ENCODE measurements at places on chromosomes 1 and 21.

GRCh38 chr1:91754816-91755580 is 131.0 kb downstream of the TGFBR3 start:
- no peak for DNase-seq

DNA sequence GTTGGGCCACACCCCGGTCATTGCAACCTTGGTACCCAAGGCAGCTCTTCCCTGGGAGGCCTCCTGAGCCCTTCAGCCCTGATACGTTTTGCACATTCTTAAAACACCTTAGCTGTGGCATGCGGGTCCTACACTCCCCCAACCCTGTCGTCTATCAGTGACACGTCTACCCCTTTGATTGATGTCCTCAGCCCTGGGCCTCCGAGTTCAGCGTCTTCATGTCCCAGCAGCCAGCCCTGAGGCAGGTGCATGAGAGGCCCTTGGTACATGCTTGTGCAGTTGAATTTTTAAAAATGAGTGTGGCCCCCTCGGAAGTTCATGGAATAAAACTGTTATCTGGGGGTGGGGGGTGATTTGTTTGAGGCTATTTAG is 38.9 kb upstream of the ADARB1 start:
- no peak for DNase-seq

DNA sequence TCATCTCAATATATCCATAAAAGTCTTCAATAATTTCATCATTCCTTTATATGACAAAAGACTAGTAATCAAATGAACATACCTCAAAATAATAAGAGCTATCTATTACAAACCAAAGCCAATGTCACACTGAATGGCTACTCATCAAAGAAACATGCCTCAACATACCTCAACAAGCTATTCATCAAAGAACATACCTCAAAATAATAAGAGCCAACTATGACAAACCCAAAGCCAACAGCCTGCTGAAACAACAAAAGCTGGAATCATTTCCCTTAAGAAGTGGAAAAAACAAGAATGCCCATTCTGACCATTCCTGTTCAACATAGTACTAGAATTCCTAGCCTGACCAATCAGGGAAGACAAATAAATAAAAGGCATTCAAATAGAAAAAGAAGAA is 1373.7 kb downstream of the BRINP3 start:
- no peak for DNase-seq

DNA sequence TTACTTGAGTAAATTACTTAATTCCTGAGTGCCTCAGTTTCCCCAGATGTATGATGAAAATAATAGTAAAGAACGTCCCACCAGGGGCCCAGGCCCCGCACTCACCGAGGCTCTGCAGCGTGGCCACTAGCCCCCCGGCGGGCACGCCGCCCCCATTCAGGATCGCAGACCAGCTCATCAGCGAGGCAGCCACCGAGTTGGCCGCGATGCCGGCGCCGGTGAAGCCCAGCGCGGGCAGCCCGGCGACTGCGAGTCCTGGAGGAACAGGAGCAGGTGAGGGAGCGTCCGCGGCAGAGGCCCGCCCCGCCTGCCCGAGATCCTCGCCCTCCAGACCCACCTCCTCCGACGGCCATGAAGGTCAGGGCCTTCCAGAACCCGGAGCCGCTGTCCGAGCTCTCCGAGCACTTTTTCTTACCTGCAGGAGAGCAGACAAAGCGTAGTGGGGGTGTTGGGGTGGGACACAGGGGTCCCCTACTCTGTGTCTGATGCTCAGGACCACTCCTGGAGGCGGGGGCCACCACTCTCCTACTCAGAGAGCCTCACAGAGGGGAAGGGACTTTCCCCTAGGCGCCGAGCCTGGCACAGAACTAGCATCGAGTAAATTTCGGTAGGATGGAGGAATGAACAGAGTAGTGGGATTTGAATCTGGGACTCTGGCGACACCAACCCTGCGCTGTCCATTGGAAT is 3.7 kb downstream of the IFI6 start:
- DNase-seq, result no peak

DNA sequence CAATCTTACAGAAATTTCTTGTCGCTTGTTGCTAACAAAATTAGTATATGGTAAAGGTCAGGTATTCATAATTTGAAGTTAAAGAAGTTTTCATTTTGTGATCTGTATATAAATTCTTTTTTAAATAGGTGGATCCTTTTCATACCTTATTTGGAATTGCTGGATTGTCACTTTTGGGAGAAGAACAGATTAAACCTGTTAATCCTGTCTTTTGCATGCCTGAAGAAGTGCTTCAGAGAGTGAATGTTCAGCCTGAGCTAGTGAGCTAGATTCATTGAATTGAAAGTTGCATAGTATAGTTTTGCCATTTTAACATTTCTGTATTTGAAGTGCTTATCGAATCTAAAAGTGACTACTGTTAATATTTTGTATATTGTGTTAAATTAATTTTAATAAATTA is 2.3 kb upstream of the MSH4 start:
- no peak for DNase-seq

DNA sequence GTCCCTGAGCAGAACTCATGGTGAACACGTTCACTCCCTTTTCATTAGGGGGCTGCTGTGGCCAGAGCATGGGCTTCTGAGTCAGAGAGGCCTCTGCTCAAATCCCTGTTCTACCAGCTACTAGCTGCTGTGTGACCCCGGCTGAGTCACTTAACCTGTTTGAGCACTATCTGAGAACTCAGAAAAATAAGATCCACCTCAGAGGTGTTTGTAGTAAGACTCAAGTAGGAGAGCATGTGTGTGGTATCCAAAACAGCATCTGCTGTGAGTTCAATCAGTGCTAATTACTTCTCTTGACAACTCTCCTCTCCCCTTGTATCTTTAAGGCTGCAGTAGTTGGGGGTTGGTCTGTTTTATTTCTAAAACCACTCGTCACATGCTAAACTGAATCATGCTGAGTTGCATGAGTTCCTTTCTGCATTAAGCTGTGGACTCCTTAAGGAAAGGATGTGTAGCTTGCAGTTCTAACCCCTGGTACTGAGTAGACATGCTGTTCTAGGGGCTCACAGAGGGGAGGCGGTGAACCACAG is 39.7 kb upstream of the JUN start:
- DNase-seq, result no peak

GRCh38 chr1:68319907-68320306 is 87.6 kb upstream of the WLS start:
- DNase-seq, result no peak

GRCh38 chr1:104636581-104636980 is 886.9 kb downstream of the AMY1C start:
- DNase-seq, result peak; percentile 15

GRCh38 chr1:237791592-237791991 is 99.1 kb downstream of the ZP4 start:
- no peak for DNase-seq

GRCh38 chr21:24829397-24829796 is 777.9 kb downstream of the MRPL39 start:
- no peak for DNase-seq

- DNase-seq, result peak; percentile 43
Observed at GRCh38 chr1:62912028-62912638, 128.2 kb downstream of the ATG4C start.

DNA sequence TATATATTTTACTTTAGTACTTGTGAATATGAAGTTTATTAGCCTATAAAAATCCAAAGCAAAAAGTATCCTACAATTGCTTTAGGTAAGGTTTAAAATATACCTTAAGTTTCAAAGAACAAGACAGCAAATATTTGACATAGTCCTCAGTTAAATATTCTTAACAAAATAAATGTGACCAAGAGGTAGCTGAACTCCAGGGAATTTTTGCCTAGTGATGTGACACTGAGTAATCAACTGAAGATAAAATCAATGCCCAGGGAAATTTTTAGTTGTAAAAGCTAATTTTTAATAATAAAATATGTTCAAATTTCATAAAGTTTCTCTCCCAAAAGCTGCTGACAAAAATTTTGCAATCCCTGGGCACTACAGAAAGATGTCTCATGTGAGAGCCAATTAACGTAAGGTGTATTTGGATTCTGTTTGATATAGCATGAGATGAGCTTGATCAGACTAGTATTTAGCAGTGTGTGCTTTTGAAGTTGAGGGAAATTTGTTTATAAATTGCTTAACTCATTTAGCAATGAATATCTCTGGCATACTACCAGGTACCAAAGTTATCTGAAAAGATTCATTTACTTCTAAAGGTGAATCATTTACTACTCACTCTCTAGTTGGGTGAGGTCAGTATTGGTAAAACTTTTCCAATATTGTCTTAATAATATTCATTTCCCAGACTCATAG is 80.2 kb upstream of the PALMD start:
- no peak for DNase-seq

GRCh38 chr1:89546082-89546889 is 21.7 kb downstream of the LRRC8B start:
- DNase-seq, result peak; percentile 24

- no peak for DNase-seq
Observed at GRCh38 chr1:168553680-168554553, 10.1 kb upstream of the XCL2 start.

- DNase-seq, result no peak
Observed at GRCh38 chr1:51558375-51558924, 39.4 kb upstream of the EPS15 start.

- no peak for DNase-seq
Observed at GRCh38 chr1:164051782-164052181, 507.2 kb upstream of the PBX1 start.

DNA sequence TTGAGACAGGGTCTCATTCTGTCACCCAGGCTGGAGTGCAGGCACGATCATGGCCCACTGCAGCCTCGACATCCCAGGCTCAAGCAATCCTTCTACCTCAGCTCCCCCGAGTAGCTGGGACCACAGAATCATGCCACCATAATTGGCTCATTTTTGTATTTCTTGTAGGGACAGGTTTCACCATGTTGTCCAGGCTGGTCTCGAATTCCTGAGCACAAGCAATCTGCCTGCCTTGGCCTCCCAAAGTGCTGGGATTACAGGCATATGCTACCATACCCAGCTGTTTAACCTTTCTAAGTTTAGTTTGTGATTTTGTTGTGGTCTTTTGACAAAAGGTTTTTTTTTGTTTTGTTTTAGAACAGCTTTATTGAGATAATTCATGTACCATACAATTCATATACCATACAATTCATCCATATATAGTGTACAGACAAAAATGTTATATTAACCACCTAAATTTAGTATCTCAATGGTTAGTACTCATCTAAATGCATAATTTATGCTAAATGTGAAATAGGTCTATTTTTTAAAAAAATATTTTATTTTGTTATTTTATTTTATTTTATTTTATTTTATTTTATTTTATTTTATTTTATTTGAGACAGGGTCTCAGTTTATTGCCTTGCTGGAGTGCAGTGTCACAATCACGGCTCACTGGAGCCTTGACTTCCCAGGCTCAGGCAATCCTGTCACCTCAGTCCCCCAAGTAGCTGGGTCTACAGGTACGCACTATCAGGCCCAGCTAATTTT is 8.9 kb downstream of the ZMPSTE24 start:
- no peak for DNase-seq

DNA sequence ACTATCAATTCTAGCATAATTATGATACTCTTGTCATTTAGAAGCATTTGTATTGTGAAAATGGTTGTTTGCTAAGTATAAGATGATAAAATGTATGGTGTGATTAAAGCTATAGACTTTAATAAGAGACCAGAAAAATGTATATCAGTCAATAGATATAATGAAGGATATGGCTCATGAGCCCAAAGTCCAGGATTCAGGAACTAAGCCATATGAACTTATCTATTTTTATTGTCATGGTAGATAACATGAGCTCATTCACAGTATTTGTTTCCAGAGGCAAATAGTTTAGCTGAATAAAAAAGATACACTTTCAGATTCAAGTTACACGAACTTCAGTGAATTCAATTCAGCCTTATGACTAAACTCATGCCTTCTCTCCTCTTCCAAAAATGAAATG is 32.7 kb downstream of the PRDX6 start:
- no peak for DNase-seq

DNA sequence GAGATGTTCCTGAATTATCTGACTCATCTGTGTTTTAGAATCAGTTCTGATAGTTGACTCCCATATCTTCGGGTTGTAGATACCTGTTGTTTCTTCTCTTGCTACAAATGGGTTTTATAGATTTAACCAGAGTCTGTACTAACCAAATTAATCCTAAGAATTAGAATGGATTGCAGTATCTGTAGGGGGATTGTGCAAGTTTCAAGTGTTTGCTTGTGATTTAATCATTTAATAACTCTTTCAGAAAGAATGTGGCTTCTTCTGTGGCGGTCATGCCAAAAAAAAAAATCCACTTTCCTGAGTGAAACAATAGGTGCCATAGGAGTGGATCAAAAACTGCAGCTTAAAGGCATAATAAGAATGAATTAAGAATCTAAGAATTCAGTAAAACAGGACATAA is 9.4 kb downstream of the IPO9 start:
- DNase-seq, result no peak

DNA sequence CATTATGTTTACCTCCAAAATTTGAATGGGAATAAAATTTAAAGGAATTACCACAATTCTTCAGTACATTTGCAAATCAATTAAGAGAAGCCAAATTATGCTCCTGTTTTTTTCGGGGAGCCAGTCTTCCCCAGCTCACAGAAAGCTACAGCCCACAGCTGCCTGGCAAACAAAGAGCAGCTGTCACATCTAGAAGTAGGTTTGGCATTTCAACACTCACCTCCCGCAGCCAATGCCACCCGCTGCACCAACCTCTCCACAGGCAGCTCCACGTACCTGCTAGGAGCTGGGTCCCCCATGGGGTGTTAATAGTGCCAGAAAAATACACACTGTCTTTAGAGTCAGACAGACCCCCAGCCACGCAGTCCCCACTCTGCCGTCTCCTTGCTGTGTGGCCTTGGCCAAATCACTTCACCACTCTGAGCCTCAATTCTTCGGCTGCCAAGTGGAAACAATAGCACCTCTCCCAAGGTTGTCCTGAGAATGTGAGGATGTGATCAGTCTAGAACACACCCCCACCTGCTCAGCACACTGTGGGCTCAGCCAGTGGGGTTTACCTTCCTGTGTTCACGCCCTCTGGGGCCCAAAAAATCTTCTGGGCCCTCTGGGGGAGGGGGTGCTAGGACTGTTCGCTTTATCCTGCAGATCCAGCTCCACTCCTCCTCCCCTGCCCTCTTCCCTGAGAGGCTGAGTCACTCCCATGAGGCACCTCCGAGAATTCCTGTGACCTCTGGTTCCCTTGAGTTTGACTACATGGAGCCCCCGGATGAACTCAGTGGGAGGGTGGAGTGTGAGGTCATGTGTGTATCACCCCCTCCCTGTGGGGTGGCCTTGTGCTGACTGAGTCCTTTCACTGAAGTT is 204.3 kb upstream of the GRIK3 start:
- no peak for DNase-seq

GRCh38 chr1:91455896-91456295 is 44.8 kb upstream of the CDC7 start:
- no peak for DNase-seq

- no peak for DNase-seq
Observed at GRCh38 chr1:111600886-111601386, 18.7 kb upstream of the RAP1A start.
